Cardiac septum (tissue), 1 donor: ENCODE measurements at places on chromosomes 3 and 15. TPM values are rescaled to one million over a fixed set of nuclear protein-coding genes. Genes with fewer than 3 reads are reported as not detected.

DNA sequence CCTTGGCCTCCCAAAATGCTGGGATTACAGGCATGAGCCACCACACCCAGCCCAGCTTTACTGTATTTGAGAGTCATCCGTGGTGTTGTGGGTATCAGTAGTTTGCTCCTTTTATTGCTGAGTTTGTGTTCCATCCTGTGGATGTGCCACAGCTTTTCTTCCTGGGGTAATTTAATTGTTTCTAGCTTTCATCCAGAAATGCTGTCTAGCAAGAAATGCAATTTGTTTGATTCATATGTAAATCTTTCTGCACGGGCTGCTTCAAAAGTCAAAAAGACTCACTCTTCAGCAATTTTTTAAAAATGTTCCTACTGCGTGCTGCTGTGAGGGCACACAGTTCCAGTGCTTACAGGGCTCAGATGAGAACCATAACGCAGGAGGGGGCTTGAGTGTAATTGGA is 47.1 kb downstream of the CORO2B start:
- DNase-seq = no peak

- no peak for DNase-seq
Measured at GRCh38 chr3:41898631-41899030, 63.3 kb downstream of the ULK4 start.

- no peak for DNase-seq
Measured at GRCh38 chr3:113741620-113742019, 4.4 kb downstream of the NAA50 start.

DNA sequence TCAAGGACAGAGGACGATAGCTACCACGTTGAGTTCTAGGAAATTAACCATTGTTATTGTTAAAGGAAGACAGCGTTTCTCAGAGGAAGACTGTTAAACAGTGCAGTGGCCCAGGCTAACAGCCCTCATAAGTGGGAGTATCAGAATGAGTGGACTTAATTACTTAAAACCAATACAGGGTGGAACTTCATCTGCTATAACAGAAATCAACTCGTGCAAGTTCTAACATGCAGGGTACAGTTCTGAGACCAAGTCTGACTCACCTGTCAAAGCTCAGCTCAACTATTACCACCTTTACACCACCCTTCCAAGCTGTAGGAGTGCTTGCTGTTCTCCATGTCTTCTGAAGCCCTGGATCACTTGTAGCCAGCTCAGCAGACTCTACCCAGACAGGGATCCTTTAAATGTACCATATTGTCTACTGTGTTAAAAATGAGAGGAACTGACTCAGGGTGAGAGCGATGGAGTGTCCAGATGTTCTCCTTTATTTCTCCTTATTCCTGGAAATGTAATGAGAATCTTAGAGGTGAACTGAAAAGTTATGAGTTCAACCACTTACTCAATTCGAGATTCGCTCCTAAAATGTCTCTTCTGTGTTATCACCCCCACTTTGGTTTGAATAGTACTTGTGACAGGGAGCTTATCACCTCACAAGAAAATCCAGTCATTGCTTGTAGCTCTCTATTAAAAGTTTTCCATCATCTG is 26.5 kb downstream of the CD86 start:
- DNase-seq = no peak

Gene CD200
- 1.4 TPM for total RNA-seq

DNA sequence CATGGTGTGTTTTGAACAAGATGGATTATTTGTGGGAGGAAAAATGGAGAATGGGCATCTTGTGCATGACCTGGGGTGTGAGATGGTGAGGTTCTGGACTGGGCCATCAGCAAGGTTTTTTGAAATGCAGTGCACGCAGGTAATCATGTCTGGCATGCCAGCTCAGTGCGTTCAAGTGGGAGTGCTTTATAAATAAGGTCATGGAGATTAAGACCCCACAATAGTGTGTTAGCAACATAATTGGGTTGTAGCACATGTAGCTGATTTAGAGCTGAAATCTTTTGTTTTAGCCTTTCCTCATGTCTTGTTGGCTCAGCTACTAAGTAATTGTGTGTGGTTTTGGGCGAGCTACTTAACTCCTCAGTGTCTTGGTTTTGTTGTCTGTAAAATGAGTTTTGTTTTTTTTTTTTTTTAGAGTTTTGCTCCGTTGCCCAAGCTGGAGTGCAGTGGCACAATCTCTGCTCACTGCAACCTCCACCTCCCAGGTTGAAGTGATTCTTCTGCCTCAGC is 3.9 kb upstream of the CACNA1D start:
- DNase-seq = no peak

DNA sequence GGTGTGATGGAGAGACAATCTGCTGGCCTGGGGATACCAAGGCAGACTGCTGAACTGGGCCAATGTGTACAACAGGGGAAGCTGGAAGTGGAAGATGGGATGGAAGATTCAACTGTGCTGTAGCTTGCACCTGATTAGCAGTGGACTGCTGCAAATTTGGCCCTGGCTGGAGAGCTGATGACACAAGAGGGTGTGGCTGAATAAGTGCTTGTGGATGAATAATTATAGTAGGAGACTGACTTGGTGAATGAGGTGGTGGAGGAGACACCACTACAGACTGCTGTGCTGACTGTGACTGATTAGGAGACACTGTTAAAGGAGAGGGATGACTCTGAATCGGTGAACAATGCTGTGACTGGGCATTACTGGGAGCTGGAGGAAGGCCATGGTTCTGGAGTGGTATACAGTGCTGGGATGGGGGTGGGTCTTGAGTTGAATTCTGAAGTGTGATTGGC is 52.5 kb downstream of the PHC3 start:
- no peak for DNase-seq

Gene CCR9
- not detected for total RNA-seq

- no peak for DNase-seq
Measured at GRCh38 chr3:48505968-48506504, 2.1 kb upstream of the SHISA5 start.

Gene SNX33
- 10.3 TPM for total RNA-seq

Gene LIPH
- 0.51 TPM for total RNA-seq

DNA sequence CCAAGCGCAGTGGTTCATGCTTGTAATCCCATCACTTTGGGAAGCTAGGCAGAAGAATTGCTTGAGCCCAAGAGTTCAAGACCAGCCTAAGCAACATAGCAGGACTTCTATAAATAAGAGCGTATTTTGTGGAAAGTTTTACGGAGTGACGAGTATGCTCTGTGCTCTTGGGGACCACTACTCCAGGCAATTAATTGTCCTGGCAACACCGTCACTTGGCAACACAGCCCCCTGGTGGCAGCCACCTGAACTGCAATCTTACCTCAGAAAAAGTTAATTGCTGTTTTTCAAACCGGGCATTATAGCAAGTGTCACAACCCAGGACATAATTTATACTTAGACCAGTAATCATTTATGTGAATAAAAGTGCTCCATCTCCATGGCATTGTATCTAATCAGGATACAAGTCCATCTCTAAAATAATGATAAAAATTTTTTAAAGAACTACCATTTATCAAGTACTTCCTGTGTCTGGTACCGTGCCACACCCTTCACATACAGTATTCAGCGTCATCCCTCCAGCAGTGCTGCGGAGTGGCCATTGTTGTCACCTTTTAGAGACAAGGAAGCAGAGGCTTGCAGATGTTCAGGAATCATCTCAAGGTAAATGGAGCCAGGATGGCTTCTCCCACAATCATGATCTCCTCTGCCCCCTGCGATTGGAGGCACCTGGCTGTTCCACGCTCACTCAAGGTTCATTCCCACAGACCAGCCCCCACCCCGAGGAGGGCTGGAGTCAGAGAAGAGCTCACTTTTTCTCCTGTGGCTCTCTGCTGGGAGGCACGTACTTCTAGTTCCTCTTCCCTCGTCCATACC is 34.5 kb downstream of the PLA2G4D start:
- DNase-seq = peak; percentile 79

DNA sequence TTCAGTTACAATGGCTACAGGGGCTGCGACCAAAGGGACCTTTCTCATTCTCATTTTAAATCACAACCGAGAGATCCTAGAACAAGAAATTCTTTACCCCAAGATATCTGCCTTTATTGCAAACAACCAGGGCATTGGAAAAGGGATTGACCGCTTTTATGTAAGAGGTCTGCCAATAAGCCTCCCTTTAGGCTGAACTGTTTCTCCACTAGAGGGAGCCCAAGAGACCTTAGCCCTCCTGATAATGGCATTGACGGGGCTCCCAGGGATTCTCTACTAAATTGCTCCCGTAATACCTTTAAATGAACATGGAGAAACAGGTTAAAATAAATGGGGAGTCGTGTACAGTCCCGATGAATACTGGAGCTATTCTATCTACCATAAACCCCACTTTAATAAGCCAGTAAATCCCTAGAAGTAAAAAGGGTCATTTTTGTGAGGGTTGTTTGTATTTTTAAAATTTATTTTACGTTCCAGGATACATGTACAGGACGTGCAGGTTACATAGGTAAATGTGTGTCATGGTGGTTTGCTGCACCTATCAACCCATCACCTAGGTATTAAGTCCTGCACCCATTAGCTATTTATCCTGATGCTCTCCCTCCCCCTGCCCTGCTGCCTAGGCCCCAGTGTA is 7.5 kb upstream of the IGSF10 start:
- DNase-seq = no peak

GRCh38 chr15:99409097-99409473 is 156.7 kb upstream of the MEF2A start:
- DNase-seq = no peak

DNA sequence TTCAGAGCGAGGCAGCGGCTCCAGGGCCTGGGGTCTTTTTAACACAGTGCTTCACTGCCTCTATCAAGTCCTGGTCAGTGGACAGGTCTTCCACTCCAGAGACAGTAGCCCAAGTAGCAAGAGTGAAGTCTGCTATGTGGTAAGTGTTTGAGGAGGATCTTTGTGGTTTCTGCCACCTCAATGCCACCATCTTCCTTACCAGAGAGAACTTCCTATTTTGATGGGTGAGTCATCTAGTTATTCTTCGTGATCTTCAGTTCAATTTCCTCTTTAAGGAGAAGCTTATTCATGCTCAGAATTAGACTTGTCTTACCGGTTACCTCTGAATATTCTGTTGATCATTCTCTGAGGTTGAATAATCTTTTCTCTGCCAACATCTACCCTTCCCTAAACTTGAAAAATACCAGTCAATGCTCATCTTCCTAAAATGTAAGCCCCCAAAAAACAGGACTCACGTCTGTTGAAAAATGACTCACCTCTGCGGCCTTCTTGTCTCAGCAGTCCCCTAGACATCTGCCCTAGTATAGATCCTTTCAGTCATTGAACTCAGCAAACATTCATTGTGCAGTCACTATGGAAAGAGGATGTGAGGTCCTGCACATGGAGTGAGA is 32.2 kb upstream of the BCL6 start:
- no peak for DNase-seq

DNA sequence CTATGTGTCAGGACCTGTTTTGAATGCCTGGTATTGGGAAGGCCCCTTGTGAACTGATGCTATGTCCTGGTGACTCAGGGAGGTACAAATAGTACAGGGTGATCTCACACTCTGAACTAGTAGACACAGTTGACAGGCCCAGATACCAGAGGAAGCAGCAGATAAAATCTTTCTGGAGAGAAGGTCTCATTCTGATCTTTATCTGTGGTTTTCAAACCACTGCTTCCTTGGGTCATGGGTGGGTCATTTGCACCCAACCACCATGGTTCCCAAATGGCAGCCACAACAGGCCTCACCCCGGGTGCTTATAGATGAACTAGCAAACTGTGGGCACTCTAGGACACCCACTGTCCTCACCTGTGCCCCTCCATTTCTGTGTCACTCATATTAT is 43.4 kb downstream of the PXYLP1 start:
- no peak for DNase-seq

Gene LEKR1
- 0.32 TPM for total RNA-seq

Gene SLC28A2
- total RNA-seq = not detected

GRCh38 chr3:168539909-168540308 is 444.2 kb upstream of the GOLIM4 start:
- no peak for DNase-seq

DNA sequence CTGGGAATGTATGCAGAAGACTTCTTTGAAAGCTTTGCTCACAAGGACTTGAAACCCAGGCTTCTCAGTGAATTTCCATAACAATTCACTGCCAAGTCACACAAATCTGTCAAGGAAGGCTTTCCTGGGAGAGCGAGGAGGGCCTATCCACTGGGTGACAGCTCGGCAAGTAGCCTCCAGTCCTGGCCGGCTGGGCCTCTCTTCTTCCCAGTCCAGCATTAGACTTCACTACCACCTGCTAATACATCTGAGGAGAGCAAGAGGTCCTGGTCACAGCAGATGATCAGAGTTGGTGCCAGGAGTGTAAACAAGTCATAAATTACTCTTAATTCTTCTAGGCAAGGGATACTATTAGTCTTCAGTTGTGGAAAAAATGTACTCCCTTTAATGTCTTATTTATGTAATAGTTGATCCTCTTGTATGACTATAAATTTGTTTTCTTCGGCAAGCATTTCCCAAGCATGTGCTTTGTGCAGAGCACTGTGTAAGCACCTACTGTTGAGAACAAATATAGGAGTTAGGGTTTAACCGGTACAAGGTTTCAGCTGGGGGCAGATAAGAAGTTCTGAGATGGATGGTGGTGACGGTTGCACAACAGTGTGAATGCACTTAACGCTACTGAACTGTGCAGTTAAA is 162.9 kb downstream of the VGLL4 start:
- DNase-seq = no peak

DNA sequence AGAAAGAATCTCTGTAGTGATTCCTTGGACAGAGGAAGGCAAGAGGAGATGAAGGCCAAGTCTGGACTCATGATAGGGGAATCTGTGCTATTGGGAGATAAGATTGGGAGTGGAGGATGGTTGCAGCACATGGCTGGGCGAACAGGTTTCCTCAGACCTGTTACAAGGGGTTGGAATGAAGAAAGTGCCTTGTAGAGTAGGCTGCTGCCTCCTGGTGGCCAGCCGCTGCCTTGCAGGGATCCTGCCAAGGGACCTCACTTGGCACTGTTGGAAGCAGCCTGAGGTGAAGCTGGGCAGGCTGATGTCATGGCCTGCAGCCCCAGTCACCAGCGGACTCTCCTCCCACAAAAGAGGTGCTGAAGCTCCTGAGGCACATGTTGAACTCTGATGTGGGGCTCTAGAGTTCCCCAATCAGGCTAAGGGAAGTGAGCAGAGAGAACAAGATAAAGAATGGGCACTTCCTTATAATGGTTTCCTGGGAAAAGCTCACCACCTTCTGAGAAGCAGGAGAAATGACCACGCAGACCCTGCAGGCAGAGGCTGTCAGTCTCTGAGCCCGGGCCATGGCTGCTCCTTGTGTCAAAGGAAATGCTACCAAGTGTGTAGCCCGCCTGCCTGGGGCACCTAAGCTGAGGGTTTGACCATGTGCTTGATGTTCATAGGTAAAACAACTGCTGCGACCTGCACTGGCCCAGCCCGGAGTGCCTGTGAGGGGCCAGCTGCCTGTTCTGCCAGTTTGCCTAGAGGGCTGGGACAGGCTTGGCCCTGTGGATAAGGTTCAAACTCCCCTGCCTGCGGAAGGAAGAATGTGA is 1.6 kb upstream of the TEX264 start:
- DNase-seq = peak; percentile 91

GRCh38 chr3:134328147-134328591 is 46.1 kb downstream of the AMOTL2 start:
- no peak for DNase-seq
